NCI-H187 (cell line): ENCODE measurements at places on chromosomes 16 and 17.

- no peak for DNase-seq
These were observed 10.1 kb upstream of the ARHGAP23 start for GRCh38 chr17:38418062-38418692.

GRCh38 chr17:31051506-31051905 lies 43.3 kb upstream of the NF1 start:
- DNase-seq = no peak

DNA sequence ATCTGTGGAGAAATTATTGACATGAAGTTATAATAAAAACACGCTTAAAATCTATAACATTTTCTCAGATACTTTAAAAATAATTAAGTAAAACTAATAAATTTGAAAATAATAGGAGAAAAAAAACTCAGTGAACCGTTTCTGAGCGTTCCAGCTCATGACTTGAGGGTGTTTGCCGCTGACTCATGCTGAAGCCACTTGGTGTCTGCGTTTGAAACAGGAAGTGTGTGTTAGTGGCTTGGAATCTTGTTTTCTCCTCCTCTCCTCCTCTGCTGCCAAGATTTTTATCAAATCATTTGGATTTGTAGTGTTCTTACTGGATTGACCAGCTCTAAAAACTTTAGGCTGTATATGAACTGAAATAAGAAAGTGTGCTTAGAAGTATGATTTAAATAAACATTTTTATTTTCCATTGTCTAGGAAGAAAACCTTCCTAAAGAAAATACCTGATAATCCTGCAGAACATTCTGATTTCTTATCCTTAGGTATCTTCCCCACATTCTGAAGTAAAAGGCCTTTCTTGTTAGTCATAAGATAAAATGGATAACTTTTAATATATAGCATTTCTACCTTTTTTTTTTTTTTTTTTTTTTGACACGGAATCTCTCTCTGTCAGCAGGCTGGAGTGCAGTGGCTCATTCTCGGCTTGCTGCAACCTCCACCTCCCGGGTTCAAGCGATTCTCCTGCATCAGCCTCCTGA lies 30.8 kb downstream of the USP10 start:
- DNase-seq = no peak

DNA sequence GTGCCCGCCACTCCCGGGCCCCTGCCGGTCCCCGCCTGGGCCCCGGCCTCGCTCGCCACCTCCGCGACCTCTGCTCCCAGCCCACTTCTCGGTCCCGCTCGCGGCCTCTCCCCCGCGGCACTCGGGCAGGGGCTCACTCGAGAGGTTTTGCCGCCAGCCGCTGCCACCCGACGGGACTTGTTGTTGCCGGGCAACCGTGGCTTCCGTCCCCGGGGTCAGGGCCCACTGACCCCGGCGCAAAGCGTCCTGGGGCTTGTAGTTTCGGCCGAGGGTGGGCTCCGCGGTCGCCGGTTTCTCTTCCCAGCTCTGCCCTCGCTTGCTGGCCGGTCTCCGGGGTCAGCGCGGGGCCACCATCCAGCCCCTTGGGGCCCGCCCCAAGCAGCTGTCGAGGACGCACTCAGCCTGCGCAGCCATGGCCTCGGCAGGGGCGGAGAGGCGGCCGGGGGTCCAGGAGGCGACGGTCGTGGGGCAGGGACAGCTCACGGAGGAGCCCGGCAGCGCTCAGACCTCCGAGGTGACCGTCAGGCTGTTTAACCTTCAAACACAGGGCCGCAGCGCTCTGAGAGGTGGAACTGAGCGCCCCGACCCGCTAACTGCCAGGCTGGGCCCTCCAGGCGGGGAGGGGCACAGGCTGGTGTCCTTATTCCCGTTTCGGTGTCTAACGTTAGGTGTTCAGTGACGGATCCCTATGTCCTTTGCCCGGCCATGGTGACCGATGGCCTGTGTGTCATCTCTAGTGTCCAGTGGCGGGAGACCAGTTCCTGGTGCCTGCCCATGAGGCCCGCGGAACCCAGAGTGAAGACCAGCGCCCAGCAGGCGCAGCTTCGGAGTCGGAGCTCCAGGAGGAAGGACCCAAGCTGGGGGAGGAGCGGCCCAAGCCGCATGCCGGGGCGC lies at the start of the genes C16orf86 and ENKD1:
TSS of gene C16orf86 (plus strand) at position 256 of the 894 bp plus-strand sequence. CDS start at position 413, 157 bp downstream.
TSS of gene ENKD1 (minus strand) at position 192 of the 894 bp plus-strand sequence. CDS start 308 bp downstream, outside the sequence.
- DNase-seq = peak; percentile 24

DNA sequence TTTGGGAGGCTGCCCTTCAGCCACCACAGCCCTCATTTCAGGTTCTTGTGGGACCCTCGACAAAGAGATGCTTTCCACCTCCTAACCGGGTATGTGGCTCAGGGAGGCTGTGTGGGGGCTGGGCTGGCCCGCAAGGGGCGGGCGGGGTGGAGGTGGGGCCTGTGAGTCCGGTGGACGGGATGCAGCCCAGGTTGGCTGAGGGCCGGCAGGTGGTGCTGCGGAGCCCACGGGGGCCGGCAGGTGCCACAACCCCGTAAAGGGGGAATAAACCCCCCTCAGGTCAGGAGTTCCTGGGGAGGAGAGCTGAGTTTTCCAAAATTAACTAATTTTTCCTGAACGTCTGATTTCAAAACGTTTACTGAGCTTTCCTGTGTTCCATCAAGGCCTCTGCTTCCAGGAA lies 4.9 kb upstream of the CIAO3 start:
- DNase-seq = no peak

DNA sequence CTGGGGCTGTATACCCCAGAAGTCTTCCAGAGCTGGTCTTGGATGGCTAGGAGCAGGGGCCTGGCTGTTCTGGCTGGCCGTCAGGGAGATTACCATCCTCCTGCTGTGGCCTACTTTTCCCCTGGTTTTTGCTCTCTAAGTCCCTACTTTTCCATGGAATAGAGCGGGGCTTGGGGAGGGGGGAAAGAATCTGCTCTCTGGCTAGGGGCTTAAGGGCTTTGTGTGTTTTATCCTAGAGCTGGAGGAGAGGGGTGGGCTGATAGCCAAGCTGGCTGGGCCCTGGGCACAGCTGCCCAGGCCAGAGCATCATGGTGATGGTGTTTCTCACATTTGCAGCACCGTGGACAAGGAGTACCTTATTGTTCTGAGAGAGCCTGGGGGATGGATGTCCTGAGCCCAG lies 3.6 kb downstream of the NRN1L start:
- DNase-seq = no peak

DNA sequence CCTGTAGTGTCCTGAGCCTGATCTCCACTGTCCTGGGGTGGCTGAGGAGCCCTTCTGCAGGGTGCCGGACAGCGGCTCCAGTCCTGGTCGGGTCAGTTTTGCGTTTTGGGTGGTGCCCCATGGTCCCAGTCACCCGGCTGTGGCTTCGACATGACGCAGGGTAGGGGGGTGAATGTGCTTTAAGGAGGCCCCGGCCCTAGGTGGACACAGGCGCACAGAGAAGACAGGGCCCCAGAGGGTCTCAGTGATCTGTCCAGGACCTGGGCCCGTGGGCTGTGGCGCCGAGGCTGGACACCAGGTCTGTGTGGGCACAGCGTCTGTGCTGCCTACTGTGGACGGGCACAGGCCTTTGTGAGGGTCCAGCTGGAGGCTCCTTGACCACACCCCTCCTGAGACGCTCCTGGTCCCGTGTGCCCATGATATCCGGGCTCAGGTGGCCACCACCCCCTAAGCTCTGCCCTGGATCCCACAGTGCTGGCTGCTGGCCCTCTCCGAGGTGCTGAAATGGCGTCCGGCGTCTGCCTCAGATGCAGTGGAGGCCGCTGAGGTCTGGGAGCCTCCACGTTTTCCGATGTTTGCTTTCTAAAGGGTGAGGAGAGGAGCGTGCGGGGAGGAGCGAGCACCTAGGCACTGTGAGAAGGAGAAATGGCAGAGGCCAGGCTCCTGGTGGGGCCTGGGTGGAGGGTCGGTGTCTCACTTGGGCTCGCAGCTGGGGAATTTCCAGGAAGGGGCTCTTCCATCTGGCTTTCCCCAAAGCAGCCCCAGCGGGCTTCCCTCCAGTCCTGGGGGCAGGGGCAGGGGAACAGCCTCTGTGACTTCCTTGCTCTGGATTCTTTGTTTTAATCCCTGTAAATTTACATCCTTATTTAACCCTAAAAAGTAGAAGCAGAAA lies 56.1 kb upstream of the ACSF3 start:
- DNase-seq = no peak

DNA sequence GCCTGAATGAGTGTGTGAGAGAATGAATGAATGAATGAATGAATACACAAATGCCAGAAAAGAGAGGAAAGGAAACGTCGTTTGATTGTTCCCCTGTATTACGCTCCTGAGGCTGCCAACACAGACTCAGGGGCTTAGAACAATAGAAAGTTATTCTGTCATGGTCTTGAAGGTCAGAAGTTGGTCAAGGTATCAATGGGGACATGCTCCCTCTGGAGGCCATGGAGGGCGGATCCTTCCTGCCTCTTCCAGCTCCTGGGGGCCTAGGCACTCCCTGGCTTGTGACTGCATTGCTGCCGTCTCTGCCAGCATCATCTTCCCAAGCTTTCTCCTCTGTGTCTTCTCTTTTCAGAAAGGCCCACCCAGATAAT lies 1.5 kb upstream of the SLC38A8 start:
- no peak for DNase-seq

DNA sequence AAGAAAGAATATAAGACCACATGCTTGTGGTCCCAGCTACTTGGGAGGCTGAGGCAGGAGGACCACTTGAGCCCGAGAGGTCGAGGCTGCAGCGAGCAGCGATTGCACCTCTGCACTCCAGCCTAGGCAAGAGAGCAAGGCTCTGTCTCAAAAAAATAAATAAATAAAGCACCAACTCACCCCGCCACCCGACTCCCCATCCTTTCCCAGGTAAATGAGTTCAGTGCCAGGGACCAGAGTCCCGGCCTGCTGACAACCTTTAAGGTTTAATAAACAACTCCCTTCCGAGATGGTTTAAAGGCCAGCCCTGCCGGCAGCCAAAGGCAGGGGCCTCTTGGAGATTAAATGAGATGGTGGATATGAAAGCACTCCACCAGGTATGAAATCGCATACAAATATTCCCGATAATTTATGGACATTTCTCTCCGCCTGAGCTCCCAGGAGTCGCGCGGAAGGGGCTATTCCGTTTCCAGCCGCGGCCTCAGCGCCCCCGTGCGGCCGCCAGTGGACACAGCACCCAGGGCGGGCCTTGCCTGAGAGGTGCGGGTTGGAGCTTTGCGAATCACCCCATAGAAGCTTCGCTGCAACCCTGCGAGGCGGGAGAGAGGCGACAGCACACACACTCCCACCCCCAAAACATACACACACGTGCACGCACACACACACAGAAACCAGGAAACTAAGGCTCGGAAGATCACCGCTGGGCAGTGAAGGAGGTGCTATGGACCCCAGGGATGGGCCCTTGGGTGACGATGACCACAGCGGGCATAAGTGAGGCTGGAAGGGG lies 4.0 kb upstream of the RPL38 start:
- DNase-seq = peak; percentile 36

DNA sequence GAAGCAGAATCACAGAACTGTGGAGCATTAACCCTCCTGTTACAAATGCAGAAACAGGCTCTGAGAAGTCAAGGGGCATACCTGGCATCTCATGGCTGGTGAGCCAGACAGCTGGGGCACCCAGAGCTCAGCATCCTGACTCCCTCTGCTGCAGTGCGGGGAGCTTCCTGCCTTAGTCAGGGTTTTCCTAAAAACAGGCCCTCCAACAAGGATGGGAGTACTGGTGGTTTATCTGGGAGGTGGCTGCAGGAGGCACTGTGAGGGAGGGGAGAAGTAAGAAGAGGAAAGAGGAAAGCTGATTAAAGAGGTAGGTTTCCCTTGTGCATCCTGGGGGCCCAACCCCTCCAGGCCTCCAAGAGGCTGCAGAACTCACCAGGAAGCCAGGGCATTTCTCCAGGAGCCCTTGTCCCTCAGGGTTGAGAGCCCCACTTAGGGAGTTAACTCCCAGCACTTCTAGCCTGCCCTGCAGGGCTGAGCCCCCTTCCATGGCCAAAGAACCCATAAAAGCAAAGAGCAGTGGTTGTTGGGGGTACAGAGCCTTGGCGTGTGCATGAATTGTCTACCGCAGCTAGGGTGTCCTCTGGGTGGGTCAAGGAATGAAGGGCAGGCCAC lies 261.5 kb upstream of the RPL38 start:
- no peak for DNase-seq

DNA sequence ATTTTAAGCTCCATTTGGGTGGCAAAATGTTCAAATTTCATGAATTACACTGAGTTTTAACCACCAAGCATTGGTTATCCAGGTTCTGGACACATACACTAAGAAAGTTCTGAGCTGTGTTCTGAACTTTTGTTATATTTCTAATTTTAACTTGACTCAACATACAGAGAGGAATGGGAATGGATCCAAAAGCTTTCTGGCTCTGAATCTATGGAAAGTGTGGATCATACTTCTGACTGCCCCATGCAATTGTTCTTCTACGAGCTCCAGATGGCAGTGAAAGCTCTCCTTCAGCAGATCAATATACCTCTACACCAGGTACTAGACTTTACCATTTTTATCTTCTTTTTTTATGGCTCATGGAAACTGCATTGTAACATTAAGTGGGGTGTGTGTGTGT lies 113.0 kb upstream of the NOG start:
- DNase-seq = no peak

- DNase-seq = no peak
These were observed 134.1 kb upstream of the GNAO1 start for GRCh38 chr16:56057151-56057550.

- DNase-seq = no peak
These were observed 16.0 kb downstream of the BTBD17 start for GRCh38 chr17:74345433-74346241.

DNA sequence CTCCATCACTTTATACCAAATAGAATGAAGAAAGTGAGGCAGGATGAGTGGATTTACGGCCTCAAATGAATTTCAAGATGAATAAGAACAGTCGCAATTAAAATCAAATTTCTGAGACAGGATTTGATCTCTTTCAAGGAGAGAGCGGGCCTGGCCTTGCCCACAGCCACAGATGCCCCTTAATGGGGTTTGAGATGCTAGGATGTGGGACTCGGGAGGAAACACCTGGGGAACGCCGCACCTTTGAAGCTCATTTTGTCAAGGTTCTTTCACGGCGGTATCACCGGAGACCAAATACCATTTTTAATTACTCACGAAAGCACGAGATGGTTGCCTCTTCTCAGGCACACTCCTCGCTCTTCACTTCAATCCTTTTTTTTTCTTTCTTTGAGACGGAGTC lies 178.1 kb upstream of the SDK2 start:
- DNase-seq = no peak

- DNase-seq = no peak
These were observed 74.1 kb downstream of the TMEM132E start for GRCh38 chr17:34653511-34653910.
